Germinal center (tissue), 1 donor: ENCODE measurements at places on chromosomes 2 and 18.

- no peak for DNase-seq
These were observed 10.1 kb downstream of the ZEB2 start for GRCh38 chr2:144509879-144510221.

GRCh38 chr2:237627441-237628246, at the start of gene LRRFIP1:
LRRFIP1 (plus strand) TSS chr2:237627587; CDS start chr2:237627645, 58 bp downstream.
- no peak for DNase-seq

- no peak for DNase-seq
These were observed 787.2 kb downstream of the METTL4 start for GRCh38 chr18:1784113-1784512.

GRCh38 chr2:17517481-17518211, 594 bp downstream of the RAD51AP2 start:
- DNase-seq = no peak

GRCh38 chr2:191907545-191907944, 60.7 kb upstream of the CAVIN2 start:
- no peak for DNase-seq

DNA sequence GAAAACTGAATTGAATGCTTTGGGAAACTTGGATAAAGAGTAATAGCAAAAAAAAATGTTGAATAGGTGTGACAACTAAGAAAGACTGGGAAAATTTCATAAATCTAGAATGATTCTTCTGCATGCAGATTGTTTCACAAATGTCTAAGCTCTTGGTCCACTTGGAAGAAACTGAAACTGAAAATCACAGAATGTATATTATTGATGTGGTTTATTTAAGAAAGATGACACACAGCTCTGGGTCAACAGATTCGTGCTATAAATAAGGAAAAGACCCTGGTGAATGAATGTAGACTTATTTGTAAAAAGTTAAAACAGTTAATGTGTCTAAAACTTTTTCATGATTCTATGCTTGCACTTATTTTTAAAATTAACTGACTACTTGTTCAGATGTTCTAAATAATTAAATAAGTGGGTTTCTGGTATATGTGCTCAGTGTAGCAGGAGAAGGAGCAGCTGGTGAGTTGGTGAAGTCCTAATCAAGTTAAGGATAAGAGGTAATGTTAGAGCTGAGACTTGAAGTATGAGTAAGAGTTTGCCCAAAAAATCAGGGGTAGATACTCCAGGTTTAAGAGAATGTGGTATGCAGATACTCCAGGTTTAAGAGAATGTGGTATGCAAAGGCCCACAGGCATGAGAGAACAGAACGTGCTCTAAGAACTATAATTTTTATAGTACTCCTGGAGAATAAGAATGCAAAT, 24.5 kb downstream of the UGP2 start:
- no peak for DNase-seq
